ENCODE measurements at places on chromosomes 11 and 22.
A peak's percentile ranks its signal among the peaks of the same experiment; 100 is the strongest.

DNA sequence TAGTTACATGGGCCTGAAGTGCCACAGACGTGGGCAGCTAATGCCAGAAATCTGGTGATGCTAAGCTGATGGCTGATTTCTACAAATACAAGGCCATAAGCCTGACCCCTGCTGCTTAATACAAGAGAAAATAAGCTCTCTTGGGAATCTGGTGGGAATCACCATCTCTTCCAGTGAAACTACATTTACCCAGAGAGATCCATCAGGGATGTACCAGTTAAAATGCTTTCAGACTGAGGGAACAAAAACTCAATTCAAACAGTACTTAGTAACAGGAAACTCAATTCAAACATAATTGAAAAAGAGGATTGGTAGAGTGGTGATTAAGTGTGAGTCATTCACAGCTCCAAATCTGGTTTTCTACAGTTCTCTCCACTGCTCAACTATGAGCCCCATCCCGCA is 1.7 kb upstream of the CAVIN3 start:
- DNase-seq = peak; percentile 92

- DNase-seq = no peak
These were observed 14.4 kb upstream of the UCP3 start for GRCh38 chr11:74023276-74023675.

GRCh38 chr11:42974510-42975179 is 337.2 kb upstream of the API5 start:
- no peak for DNase-seq

DNA sequence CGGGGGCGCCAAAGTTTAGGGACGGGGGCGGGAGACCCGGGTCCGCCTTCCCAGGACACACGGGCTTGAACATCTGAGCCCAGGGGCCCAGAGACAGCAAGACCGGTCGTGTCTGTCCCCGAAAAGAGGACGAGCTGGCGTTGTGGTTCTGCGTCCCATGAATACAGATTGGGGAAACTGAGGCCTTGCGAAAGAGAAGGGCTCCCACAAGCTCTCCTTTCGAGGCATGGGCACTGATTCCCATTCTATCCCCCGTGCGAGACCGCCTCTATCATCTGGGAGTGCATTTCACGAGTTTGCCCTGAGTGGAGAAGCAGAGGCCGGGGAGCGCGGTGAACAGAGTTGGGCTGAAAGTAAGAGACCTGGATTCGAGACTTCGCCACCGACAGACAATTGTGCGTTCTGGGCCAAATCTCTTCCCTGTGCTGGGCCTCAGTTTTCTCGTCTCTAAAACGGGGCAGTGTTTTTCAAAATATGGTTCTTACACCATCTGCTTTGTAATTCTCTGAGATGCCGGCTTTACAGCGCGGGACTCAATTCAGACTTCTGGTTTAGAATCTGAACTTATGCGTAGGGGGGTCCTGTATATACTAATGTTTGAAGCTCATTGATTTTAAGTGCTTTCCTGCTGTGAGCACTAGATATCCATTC is 471 bp downstream of the RNF185 start:
- no peak for DNase-seq

DNA sequence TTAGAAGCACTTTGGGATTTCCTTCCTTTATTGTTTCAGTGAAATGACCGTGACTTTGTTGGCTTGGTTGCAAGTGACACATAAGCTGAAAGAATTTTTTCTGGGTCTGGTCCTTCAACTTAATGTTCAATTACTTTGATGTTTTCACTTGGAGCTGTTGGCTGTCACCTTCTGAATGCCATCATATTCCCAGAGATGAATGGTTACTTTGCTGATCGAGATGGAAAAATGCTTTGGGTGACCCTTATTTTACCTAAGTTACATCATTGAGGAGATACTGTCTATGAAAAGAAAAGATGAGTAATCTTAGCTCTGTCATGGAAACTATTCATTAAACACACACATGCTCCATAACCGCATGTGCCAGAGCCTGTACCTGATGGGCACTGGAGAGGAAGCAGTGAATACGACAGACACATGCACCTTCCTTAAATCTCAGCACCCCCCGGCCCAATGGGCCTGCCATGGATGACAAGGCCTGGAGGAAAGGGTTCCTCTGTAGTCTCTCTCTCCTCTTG is 76.9 kb downstream of the TENM4 start:
- DNase-seq = no peak

GRCh38 chr11:12864316-12865156 is 144.6 kb upstream of the RASSF10 start:
- DNase-seq = no peak

GRCh38 chr11:123139206-123139605 is 55.8 kb downstream of the CLMP start:
- no peak for DNase-seq

DNA sequence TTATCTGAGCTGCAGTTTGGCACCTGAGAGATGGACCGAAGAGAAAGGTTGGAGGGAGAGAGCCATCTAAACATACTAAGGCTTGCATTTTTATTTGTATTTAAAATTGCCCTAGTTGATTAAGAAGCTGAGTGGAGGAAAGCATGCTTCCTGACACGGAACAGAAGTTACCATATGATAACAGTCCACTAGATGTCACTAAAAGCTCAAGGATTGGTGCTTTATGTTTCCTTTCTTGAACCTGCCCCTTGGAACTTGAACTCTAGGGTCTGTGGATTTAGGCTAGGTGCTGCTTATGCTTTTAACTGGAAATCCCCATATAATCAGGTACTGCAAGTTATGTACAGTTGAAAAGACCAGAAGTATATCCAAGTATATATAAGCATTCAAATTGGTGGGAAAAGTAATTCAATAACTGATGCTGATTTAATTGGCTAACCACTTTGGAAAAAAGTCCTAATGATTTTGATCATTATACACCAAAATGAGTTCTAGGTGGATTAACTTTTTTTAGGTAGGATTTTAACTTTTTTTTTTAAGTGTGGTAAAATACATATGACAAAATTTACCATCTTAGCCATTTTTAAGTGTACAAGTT is 9.5 kb downstream of the RBMXL2 start:
- DNase-seq = peak; percentile 62

GRCh38 chr11:86478348-86478747 is 103.7 kb downstream of the CCDC81 start:
- DNase-seq = no peak

DNA sequence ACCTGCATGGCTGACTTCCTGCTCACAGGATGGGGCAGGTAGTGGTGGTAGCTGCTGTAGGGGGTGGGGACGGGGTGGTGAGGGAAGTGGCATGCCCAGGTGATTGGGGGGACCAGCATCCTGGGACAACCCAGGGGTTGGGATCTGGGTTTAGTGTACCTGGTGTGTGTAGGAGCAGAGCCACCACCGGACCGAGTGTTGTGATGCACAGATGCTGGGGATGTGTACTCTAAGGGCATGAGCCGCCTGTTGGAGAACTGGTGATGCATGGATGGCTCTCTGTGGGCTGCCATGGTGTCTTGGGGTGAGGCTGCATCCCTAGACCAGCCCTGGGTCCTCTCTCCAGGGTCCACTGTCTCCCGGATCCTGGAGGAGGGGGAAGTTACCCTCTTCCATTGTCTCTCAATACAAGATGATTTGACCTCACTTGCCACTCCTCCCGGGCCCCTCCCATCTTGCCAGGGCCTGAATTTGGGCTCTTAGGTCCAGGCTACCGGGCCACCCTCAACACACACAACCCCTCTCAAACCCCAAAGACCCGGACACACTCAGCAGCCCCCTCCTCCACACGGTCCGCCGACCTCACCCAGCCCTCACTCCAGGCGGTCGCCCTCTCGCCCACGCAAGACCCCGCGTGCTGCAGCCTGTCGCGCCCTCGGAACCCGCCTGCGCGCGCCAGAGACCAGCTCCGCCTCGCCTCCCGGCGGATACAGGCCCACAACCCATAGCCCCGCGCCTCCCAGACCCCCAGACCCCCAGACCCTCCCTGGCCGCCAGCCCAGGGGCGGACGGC is 619 bp downstream of the LRRC75B start:
- peak; percentile 10 for DNase-seq

DNA sequence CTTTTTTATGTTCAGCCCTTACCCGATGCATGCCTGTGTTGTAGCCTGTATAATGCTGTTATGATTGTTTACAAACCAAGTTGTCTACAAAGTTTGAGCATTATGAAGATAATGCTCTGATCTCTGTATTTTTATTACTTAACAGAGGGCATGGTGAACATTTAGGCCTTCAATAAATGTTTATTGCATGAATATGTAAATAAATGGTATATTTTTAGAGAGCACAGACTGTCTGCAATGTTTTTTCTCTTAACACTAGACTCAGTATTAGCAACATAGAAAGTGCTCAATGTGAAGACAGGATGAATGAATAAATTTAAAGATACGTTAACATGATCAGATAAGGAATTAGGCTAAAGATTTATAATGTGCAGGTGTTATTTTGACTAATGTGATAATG is 130.9 kb downstream of the UVRAG start:
- no peak for DNase-seq

DNA sequence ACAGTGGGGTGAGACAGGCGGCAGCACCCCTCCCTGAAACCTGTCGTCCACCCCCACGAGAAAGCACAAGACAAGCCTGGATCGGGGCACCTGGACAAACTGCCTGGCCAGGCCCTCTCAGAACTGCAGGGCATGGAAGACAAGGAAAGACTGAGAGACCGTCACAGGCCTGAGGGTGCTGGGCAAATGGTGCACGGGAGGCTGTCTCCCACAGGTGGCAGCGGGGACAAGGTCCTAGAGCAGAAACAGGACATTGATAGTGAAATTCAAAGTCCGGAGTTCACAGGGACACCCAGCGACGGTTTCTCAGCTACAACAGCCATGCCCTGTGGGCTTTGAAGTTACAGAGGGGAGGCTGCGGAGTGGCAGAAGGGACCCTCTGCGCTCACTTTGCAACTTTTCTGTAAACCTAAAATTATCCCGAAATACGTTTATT is 20.6 kb downstream of the DRD4 start:
- DNase-seq = no peak

- DNase-seq = no peak
These were observed 127.5 kb downstream of the SIK3 start for GRCh38 chr11:116970485-116971292.

DNA sequence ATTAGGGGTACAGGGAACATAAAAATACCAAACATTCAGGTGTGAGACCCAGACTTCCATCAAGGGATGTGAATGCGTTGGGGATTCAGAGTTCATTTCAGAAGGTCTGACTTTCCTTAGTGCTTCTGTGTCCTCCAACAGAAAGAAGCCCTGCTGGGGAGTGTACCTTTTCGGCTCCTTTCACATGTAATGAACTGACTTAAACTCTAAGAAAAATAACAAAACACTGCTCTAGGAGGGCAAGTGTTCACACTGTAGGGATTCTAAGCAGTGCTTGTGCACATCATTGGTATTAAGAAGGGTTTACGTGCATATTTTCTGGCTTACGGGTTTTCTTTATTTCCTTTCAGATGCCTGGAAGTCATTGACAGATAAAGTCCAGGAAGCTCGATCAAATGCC is 15.7 kb upstream of the TTC36 start:
- no peak for DNase-seq

- no peak for DNase-seq
These were observed 18.6 kb upstream of the FGF3 start for GRCh38 chr11:69837791-69838190.

DNA sequence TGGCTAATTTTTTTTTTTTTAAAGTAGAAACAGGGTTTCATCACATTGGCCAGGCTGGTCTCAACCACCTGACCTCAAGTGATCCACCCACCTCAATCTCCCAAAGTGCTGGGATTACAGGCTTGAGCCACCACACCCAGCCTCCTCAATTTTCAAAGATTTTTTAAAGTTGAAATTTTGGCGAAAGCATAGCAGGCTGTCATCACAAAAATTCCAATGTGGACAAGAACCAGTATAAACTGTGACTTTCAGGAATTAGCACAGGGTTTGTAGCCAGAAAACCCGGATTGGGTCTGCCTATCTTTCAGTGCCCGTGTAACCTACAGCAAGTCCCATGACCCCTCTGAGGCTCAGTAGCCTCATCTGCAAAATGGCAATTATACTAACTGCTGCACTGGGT is 80.2 kb downstream of the SGSM3 start:
- no peak for DNase-seq

GRCh38 chr11:35750981-35751663 is 88.5 kb downstream of the TRIM44 start:
- peak; percentile 26 for DNase-seq

DNA sequence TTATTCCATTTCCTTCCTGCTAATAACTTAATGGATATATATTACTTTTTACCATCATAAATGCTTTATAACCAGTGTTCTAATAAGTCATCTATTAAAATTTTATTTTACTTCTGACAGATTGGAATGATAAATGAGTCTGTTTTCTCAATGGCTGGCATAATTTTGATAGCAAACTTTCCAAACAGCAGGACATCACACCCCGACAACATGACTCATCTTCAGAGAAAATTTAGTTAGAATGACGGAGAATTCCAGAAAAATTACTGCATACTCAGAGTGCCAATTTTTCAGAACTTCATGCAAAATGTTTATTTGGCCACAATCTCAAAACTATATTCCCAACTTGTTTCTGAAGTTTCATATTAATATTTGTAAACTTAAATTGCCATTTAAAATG is 174.4 kb downstream of the SWAP70 start:
- DNase-seq = no peak

- no peak for DNase-seq
These were observed 59.9 kb upstream of the FGF3 start for GRCh38 chr11:69878927-69879728.

DNA sequence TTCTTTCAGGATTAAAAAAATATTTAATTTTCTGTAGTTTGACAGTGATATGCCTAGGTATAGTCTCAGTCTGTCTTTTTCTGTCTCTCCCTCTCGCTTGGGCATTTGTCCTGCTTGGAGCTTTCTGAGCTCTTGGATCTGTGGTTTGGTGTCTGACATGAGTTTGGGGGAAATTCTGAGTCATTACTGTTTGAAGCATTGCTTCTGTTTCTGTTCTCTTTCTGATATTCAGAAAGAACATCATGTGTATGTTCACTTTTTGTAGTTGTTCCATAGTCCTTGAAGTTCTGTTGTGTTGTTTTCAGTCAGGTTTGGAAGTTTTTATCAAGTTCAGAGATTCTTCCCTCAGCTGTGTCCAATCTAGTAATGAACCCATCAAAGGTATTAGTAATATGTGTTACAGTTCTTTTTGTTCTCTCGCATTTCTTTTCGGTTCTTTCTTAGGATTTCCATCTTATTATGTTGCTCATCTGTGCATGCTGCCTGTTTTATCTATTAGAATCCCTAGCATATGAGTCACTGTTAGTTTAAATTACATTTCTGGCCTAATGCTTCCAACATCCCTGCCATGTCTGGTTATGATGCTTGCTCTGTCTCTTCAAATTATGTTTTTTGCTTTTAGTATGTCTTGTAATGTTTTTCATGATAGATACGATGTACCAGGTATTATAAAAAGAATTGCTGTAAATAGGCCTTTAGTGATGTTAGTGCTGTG is 48.4 kb downstream of the DDX10 start:
- no peak for DNase-seq

GRCh38 chr11:117199053-117199915 is at the start of gene TAGLN:
Gene TAGLN (plus strand): TSS chr11:117199370. CDS start chr11:117203014, 3,644 bp downstream.
- DNase-seq = peak; percentile 81

- no peak for DNase-seq
These were observed 782 bp downstream of the TMEM109 start for GRCh38 chr11:60914633-60915247.

- DNase-seq = no peak
These were observed 59.5 kb downstream of the LINC01488 start for GRCh38 chr11:69541001-69541285.

- peak; percentile 86 for DNase-seq
These were observed 33.2 kb upstream of the CCDC89 start for GRCh38 chr11:85718991-85719807.

- DNase-seq = no peak
These were observed 1.3 kb downstream of the B3GAT1 start for GRCh38 chr11:134410766-134411165.

- DNase-seq = no peak
These were observed 601.3 kb downstream of the ETS1 start for GRCh38 chr11:127986073-127986472.
